ENCODE measurements at places on chromosomes 5 and 9.

DNA sequence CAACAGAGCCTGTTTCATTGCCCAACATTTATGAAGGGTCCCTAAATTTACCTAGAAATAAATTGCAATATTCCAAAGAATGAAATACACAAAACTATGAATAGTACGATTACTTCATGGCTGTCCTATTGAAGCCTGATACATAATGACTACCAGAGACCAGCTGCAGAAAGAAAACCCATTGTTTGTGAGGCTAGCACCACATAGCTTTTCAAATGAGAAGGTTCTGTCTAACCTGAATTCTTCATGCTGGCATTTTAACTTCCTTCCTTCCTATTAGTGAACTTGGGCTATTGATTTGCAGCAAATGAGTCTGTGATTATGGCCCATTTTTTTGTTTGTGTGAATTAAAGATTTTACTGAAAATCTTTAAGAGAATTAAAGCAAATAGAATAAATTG lies 47.3 kb downstream of the MEGF10 start:
- DNase-seq, result no peak

- peak; percentile 13 for DNase-seq
Observed at GRCh38 chr5:136042665-136043121, 13.9 kb downstream of the TGFBI start.

DNA sequence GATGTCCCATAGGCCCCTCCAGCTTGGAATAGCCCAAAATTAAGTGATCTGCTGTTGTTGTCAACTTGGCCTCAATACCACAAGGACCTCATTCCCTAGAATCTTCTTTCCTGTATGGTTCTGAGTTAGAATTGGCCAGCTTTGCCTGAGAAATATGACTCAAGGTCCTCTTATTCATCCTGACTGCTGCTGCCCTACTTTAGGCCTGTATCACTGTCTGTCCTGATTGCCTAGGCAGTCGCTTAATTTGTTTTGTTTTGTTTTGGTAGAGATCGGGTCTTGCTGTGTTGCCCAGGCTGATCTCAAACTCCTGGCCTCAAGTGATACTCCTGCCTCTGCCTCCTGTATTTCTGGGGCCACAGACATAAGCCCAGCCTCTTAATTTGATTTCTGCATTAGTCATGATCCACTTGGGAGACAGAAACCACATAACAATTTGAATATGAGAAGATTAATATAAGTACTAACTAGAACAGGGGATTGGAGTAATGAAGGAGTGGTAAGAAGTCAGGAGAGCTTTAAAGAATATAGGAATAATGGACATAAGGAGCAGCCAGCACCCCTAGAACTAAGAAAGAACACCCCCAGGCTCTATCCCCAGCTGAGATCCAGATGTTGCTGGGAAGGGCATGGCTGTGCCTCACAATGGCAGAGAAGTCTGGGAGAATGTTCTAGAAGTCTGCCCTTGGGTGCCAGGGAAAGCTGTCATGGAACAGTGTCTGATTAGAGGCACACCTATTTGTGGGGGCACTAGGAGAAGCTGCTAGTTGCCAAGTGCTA lies 4.6 kb downstream of the TEX53 start:
- no peak for DNase-seq

DNA sequence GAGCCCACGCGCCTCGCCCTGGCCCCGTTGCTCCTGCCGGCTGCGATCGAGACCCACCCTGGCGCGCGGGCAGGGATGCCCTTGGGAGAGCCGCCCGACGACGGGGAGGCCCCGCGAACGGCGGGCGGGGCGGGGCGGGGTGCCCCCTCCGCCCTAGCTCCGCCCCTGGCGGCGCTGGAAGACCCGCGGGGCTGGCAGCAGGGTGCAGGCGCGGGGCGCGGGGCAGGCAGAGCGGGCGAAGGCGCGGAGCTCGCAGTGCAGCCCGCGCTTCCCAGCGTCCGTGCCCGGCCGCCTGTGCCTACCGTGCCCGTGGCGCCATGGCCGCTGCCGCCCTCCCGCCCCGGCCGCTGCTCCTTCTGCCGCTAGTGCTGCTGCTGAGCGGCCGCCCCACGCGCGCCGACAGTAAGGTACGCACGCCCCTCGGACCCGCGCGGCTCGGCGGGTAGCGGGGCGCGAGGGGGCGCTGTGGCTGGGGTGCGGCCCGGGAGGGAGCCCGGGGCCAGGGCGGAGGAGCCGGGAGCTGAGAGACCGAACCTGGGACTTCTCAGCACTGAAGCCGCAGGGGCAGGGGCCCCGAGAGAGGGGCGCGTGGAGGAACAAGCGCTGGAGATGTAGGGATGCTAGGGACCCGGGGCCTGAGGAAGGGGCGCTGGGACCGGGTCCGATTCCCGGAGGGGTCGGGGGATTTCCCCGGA lies at the start of gene OLFML2A:
TSS of gene OLFML2A (plus strand) at position 180 of the 695 bp plus-strand sequence. CDS start at position 318, 138 bp downstream.
- DNase-seq, result peak; percentile 48

DNA sequence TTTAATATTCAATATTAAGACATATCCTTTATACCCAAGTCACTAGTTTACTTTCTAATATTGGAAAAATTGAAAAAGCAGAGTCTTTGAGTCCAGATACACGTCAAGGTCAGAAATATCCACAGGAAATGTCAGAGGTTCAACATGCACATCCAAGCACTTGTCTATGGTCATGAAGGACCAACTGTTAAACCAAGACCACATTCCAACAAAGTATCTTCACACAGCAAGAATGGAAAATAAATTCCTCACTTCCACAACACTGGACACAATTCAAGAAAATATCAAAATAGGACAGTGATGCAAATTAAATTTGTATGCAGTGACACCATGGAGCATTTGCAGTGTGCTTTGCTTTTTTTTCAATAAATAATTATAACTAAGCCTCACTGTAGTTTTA lies 142.5 kb downstream of the GABRB2 start:
- DNase-seq, result no peak

DNA sequence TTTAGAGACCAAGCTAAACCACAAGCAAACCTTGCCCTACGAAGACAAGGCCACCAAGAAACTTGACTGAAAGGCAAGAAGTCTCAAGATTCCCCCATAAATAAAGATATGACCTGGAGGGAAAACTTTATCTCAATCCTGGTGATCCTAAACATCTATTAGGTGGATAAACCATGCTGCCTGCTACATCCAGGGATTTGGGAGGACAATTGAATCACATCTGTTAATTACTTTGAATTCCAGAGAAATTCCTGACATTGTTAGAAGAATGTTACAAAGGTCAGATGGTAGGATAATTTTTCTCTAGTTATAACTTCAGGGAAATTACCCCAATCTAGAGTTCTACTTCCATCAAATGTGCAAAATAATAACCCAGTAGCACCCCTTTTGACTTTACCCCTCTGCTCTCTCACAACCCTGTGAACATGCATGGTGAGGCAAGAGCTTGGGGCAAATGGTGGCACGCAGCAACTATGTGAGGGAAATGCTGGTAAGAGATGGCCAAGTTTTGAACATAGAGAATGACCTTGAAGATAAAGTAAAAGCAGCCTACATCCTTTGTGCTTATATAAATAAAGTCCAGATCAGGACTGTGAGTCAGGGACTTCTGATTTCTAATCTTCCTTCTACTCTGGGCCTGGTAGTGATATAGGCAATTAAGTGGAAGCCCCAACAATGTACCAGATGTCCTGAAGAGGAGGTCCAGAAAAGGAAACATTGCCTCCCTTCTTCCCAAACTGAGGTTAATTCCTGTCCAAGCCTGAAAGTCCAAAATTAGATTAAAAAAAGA lies 57.1 kb upstream of the PTGER4 start:
- DNase-seq, result no peak

GRCh38 chr5:173201636-173202265 lies 33.3 kb downstream of the NKX2-5 start:
- peak; percentile 16 for DNase-seq

DNA sequence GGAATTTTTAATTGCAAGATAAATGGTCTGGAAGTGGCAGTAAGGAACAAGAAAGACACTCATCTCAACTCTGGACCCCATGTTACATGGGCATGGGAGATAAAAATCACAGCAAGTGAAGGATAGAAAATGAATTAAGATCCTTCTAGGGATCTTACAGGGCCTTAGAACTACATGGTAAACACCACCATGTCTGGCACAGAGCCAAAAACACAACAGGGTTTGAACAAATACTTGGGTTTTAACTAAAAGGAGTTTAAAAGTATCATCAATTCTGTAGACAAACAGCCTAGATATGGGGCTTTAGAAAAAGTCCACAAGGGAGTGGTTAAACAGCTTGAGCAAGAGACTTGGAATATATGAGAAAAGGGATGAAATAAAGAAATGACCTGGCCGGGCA lies 366.4 kb downstream of the ARL15 start:
- DNase-seq, result no peak

DNA sequence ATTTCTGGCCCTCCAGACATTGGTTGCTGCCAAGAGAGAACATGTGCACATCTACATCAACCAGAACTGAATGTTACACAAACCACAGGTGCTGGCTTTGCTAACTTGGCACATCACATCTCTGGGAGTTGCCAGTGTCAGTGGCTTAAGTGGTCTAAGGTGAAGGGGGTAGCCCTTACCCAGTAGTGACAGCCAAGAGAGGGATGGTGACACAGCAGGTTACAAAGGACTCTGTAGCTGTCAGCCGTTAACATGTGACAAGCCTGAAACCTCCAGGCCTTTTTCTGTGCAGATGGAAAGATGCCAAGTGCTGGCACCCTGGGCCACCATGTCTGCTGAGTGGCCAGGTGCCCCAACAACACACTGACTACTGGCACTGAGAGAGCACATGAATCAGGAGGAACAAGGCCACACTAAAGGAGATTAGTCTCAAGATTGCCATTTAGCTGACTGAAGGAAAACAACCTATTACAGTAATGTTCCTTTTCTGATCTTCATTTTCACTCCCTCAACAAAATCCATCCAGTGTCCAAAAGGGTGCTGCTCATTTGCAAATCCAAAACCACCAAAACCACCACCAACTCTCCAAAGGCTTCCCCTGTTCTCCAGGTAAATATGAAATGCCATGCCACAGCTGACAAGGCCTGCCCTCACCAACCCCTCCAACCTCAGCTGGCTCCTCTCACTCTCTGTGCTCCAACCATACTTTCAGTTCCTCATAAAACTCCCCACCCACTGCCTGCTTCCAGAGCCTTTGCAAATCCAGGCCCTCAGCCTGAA lies 20.2 kb downstream of the SIL1 start:
- DNase-seq, result no peak

DNA sequence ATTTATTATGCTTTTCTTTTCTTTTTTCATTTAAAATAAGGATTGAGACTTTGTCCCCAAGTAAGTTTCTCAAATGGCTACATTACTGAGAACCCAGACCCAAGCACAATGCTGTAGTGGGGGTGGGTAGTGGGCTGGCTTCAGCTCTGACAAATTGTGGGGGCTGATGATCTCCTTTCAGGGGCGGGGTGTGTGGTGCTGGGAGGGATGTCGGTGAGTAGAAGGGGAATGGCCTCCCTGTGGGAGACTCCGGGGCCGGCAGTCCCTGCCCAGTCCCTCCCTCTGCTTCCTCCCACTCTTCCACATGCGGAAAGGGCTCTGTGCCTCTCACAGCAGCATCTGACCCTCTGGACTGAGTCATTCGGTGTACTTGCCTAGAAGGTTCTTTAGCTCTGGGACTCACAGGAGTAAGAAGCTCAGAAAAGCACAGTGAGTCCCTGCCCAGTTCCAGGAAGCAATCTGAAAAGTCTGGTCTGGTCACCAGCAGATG lies 14.3 kb downstream of the CD180 start:
- DNase-seq, result no peak

DNA sequence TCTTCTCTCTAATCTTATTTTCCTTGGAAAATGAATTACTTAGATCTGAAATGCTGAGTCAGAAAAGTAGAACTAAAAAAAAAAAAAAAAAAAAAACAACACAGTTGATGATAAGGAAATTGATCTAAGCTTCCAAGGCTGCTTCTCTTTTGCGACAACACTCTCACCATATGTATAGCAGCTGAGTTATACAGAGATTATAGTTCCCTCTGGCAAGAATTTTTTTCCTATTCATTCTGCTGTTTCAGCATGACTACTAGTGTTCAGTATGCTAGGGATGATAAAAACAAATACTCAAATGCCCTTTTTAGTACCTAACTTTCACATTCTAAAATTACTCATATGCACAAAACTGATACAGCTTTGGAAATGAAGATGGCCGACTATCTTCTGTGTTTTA lies 267.3 kb downstream of the MLLT3 start:
- no peak for DNase-seq

GRCh38 chr5:134625559-134625958 lies 7.1 kb downstream of the SAR1B start:
- no peak for DNase-seq

- peak; percentile 93 for DNase-seq
Observed at GRCh38 chr5:177500685-177501522, 3.5 kb upstream of the PDLIM7 start.

GRCh38 chr9:95124582-95125367 lies 192.7 kb downstream of the FANCC start:
- DNase-seq, result no peak

GRCh38 chr9:638152-638551 lies 203.3 kb upstream of the DMRT1 start:
- DNase-seq, result peak; percentile 13

DNA sequence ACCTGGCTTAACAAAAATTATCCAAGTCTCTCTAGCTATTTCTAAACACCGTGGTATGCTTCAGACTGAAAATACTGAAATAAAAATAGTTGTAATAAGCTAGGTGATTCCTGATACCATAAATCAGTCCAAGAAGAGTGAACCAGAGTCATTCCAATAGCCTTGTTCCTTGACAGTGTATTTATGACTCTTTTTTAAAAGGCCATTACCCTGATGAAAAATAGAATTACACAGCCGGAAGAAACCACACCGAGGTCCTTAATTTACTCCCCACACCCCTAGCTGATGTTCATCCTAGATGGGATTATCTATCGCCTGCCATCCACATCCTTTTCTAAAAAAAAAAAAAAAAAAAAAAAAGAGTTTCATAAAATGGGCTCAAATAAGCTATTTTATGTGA lies 457.6 kb upstream of the GRAMD2B start:
- DNase-seq, result no peak

- no peak for DNase-seq
Observed at GRCh38 chr5:28009576-28009975, 971.2 kb upstream of the CDH9 start.

DNA sequence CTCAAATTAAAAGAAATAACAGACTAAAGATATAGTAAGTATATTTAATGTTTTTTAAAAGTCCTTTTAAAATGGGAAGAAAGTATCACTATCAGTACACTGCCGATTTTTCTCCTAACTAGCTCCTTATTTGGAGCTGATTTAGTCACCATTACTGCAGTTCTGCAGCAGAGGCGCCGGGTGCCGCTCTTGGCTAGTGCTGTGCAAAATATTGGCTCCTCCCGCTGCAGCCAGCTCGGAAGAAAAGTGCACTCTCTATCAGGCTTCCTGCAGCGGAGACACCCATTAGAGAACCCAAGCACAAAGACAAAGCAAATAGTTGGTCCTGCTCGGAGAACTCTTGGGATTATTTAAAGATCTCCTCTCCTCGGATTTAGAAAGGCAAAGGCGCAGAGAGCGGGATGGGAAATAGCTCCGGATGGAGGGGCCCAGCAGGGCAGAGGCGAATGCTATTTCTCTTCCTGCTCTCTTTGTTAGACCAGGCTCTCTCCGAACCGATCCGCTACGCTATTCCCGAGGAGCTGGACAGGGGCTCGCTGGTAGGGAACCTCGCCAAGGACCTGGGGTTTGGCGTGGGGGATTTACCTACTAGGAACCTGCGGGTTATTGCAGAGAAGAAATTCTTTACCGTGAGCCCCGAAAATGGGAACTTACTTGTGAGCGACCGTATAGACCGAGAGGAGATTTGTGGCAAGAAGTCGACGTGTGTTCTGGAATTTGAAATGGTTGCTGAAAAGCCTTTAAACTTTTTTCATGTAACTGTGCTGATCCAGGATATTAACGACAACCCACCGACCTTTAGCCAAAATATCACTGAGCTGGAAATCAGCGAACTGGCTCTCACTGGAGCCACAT lies at the start of gene PCDHGB3:
TSS of gene PCDHGB3 (plus strand) at position 249 of the 855 bp plus-strand sequence. CDS start at position 402, 153 bp downstream.
- peak; percentile 63 for DNase-seq

Measured in activated CD4-positive, alpha-beta T cell treated with anti-CD3 and anti-CD28 coated beads for 36 hours (primary cell).